ENCODE measurements at places on chromosomes 5 and 9.
A peak's percentile ranks its signal among the peaks of the same experiment; 100 is the strongest.

DNA sequence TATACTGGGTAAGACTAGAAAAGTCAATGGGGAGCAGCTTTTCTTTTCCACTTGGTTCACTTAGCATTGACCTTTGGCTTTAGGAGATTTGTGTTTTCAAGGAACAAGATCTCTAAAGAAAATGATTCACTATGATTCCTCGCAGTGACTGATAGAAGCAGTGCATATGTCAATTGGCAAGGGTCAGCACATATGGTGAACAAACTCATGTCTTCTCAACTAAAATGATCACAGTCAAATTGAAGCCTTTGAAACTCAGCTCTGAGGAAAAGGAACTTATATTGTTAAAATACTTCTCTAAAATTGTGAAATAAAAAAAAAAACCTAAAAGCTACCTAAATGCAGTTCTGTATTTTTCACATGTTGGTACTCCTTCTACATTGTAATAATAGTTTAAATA is 43.2 kb upstream of the IL7R start:
- DNase-seq, result no peak

DNA sequence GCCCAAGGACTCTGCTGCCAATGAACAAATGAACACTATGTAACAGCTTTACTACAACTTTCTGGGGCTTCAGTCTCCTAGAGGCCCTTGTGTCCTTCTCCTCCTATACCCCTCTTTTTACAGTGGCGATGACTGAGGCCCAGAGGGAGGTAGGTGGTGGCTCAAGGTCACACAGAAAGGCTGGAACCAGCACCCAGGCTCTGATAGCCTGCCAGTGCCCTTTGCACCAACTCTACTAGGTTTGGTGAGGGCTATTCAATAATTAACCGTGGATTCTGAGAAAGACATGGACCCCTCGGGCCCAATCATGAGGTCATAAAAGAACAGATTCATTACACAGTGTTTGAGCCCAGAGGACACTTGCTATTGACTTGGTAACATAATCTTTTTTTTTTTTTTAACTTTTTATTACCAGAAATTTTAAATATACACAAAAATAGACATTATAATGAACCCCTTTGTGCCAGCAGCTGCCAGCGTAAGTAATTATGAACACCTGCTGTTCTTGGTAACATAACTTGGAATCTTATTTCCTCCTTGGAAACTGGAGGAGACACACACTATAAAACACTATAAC is 6.1 kb upstream of the ALDH1B1 start:
- DNase-seq, result no peak

DNA sequence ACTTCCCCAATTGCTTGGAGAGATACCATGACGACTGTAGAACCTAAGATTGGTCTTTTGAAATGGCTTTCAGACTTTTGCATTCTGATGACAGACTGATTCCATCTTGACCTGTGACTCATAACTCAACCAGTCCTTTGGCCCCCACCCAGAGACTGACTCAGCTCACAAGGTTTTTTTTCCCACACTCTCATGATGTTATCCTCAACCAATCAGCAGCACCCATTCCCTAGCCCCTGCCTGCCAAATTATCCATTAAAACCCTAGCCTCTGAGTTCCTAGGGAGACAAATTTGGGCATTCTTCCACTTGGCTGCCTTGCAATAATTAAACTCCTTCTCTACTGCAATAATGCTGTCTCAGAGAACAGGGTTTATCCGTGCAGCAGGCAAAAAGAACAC is 1263.3 kb upstream of the CDH9 start:
- no peak for DNase-seq

DNA sequence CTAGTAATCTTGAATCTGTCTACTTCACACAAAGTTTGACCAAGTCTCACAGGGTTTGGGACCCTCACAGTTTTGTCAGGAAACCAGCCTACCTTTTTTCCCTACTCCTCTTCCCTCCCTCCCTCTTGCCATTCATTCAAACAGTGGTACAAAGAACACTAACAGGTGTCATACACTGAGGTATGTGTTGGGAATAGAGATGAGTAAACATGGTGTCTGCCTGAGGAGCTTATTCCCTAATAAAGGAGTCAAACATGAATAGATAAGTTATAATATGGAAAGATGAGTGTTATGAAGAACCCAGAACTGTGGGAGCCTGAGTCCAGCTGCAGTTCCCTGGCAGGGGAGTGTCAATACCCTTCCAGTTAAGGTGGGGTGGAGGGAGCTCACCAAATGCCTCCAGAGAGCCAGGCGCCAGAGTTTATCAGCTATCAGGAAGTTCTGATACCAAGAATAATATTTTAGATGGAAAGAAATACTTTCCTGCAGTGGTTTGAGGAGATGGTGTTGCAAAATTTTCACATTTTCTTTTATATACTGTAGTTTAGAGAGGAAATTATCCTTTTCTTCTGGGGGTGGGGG is 183.4 kb upstream of the NR3C1 start:
- DNase-seq, result no peak

- no peak for DNase-seq
Measured at GRCh38 chr9:93059011-93059714, 662 bp downstream of the SUSD3 start.

DNA sequence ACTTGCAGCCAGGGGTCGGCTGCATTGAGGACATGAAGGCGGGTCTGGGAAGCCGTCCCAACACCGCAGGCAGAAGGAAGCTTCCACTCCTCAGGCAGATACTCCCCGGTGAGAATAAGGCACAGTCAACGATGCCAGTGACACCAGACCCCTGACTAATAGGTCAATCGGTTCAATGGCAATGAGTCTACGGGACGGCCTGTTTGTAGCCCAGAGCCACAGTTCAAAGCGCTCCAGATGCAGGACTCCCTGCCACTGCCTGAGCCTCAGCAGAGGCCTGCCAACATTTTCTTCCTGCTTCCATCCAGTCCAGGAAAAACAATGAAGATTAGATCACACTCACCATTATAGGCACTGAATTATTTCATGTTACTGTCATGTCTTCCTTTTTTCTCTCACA is 84.5 kb upstream of the SIMC1 start:
- no peak for DNase-seq

- DNase-seq, result no peak
Measured at GRCh38 chr5:169178274-169178673, 122.7 kb downstream of the SLIT3 start.

- no peak for DNase-seq
Measured at GRCh38 chr5:125695996-125696655, 727.1 kb upstream of the GRAMD2B start.

GRCh38 chr9:21965401-21965951 is 28.7 kb downstream of the CDKN2A start:
- peak; percentile 34 for DNase-seq

GRCh38 chr5:58893551-58893950 is 310.7 kb downstream of the RAB3C start:
- DNase-seq, result no peak

Data from stimulated activated naive B cell treated with anti-CD40 and anti-IgM and Interleukin-4, amounts not matched to agents 10 μg/mL and 1 μg/mL and 100 μg/mL, for 72 hours (primary cell).